Cerebellar cortex (tissue), 1 donor: ENCODE measurements at places on chromosomes 6 and 20.

- DNase-seq: no peak
Measured at GRCh38 chr6:56890683-56891429, 64.1 kb upstream of the BEND6 start.

DNA sequence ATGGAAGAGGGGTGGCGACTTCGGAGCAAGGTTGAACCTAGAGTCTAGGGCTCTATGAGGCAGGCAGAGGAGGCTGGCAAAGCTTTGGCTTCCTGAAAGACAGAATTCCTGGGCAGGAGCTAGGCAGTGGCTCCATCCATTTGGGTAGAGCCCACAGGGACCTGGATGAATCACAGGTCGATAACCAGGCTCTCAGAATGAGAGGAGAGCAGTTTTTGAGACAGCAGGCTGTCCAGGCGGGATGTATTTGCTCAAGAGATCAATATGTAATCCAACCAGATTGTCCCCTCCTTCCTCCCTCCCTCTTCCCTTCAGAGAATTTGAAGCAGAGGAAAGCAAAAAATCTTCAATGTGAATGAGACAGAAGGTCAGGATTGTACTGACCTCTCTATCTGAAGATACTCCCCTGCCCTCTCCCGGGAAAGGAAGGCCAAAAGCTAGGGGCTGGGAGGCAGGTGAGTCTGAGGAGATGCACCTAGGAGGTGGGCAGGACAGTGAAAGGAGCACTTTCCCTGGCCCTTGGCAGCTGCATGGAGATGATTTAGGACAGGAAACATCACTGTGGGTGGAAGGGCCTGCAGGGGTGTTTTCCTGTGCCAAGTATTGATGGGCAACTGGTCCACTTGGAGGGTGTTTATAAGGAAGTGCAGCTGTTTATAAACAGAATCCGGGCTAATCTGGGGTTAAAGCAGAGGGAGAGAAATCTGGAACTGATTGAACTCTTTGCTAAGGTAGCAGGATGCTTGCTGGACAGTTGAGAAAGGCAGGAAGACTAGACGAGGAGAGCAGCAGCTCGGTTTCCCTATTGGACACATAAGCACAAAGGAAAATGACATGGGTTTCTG is 212.4 kb upstream of the LRFN2 start:
- no peak for DNase-seq

DNA sequence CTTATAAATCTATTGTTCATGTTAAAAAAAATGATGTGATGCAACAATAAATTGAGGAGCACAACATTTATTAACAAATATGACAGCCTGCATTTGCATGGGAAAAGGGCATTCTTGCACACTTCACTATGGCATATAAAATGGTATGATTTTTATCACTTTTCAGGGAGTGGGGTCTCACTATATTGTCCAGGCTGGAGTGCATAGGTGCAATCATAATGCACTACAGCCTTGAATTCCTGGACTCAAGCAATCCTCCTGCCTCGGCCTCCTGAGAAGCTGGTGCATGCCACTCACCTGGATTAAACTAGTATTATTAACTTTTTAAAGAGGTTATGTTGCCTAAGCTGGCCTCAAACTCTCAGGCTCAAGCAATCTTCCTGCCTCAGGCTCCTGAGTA is 11.4 kb downstream of the NUP43 start:
- DNase-seq: no peak

GRCh38 chr6:92376691-92377090 is 1042.7 kb downstream of the EPHA7 start:
- peak; percentile 14 for DNase-seq

DNA sequence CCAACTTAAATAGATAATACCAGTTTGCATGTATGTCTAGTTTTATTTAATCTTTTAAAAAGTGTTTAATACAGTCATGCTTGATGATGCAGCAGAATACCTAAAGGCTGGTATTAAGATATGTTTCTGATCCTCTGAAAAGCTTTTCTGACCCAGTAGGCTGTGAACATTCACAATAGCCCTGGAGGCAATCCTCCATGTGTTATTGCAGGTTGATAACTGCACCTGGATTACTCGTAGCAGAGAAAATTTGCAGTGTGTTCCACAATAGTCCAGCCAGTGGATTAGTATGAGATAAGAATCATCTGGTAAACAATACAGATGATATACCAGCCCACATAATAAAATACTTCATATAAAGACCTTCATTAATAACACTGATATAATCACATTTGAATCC is 178.9 kb upstream of the RNF217 start:
- DNase-seq: no peak

DNA sequence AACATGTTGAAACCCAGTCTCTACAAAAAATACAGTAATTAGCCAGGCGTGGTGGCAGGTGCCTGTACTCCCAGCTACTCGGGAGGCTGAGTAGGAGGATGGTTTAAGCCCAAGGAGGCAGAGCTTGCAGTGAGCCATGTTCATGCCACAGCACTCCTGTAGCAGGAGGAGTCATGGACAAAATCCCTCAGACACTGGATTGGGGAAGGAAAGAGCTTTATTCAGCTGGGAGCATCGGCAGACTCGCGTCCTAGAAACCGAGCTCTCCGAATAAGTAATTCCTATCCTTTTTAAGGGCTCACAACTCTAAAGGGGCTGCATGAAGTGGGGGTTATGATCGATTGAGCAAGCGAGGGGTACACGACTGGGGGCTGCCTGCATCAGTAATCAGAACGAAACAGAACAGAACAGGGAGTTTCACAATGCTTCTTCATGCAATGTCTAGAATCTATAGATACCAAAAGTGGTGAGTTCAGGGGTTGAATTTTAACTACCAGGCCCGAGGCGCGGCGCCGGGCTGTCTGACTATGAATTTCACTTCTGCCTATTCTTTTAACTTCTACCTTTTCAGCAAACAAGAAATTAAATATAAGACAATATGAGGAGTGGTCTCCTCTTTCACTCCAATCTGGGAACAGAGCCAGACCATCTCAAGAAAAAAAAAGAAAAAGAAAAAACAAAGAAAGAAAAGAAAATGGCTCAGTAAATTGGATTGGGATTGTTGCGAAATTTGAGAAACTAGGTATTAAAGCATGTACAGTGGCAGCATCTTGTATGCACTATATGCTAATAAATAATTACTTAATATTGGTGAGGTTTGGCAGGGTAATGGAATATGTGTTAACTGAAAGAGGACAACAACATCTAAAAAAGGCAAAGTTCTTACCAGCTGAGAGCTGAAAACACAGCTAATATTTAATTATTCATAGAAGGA is 23.6 kb downstream of the HMGN4 start:
- no peak for DNase-seq

GRCh38 chr20:33209789-33210188 is 7.4 kb upstream of the BPIFA3 start:
- peak; percentile 22 for DNase-seq

DNA sequence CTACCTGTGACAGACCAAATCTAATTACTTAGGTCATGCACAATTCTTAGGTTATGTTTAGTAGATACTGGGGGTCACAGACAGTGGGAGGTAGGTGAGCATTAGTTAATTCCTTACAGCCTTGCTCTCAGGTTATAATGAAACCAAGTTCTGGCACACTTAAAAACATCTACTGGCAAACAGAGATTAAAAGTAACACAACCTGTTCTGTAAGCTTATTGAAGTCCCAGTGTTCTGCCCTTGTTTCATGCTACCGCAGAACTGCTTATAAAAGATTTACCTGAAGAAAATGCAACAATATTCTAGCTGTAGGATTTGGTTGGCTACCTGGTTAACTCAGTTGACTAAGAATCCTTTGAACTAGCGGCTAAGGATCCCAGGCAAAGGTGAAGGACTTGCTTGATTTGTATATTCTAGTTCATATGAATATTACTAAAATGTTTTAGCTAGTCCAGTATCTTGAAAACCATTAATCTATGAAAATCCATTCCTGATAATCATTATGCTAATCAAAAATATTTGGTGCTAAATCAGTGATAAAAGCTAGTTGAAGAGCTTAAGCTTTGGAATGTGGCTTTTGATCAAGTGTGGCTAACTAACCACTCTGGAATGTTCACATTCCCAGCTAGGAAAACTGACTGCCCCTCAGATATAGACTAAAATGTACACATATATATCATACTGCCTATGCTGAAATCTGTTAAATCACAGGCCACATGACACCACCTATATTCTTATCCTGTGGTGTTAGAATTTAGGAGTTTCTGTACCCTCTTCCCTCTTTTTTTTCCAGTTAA is 7.2 kb downstream of the PEX3 start:
- DNase-seq: no peak

DNA sequence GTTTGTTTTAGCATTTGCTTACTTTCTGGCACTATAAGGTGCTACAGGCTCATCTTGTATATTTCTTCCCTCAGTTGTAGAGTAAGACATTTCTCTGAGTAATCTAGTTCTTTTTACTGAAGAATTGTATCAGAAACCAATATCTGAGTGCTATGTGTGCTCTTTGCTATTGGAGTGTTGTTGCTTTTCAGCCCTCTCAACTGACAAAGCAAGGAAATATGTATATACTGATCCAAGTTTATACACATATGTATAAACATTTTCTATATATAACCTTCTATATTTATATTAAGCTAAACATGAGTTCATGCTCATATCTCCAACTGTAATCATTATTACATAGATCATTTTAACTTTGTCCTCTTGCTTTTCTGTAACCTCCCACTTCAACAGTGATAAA is 405.7 kb downstream of the RFPL4B start:
- DNase-seq: no peak

GRCh38 chr6:63636518-63637021 is 968 bp downstream of the PHF3 start:
- DNase-seq: peak; percentile 62

DNA sequence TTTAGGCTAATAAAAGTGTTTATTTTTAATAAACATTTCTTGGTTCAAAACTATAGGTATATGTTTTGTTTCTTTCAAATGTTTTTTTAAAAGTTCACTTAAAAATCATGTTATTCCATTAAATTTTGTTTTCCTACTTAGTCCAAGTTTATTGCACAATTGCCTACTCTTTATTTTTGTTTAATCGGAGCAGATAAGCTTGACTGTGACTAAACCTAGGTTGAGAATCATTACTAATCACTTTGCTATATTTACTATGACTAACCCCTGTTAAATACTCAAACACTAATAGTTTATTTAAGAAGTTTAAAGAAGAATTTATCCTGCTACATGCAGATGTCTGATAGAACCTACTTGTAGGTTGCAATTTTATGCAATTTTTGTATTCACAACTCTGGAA is 18.8 kb downstream of the MAP3K4 start:
- DNase-seq: no peak

DNA sequence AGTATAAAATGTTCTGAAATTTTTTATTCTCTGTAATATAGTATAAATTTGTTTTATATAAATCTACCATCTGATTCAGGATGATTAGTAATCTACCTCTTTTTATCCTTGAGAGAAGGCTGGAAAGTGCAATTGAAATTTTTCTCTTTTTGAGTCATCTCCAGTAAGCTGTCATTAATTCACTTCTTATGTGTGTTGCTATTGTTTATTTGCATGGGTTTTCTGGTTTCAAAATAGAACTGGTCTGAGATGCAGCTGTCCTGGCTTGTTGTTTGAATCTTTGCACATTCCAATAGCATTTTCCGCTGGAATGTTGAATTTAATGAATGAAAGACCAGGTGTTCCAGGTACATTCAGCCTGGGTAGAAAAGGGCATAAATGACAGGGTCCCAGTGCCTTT is 24.3 kb upstream of the TAB2 start:
- no peak for DNase-seq

- peak; percentile 21 for DNase-seq
Measured at GRCh38 chr6:115896538-115897129, 164.1 kb downstream of the FRK start.

DNA sequence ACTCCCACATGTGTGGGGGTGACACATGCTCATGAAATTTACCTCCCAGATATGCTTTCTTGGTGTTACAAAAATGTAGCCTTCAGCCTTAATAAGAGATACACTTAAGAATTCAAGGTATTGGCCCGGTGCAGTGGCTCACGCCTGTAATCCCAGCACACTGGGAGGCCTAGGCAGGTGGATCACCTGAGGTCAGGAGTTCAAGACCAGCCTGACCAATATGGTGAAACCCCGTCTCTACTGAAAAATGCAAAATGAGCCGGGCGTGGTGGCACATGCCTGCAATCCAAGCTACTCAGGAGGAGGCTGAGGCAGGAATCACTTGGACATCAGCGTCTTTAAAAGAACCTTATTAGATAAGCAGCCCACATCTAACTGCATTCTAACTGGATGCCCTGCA is 614.3 kb upstream of the CDH4 start:
- no peak for DNase-seq

- DNase-seq: no peak
Measured at GRCh38 chr20:32780749-32781655, 18.8 kb downstream of the DNMT3B start.

DNA sequence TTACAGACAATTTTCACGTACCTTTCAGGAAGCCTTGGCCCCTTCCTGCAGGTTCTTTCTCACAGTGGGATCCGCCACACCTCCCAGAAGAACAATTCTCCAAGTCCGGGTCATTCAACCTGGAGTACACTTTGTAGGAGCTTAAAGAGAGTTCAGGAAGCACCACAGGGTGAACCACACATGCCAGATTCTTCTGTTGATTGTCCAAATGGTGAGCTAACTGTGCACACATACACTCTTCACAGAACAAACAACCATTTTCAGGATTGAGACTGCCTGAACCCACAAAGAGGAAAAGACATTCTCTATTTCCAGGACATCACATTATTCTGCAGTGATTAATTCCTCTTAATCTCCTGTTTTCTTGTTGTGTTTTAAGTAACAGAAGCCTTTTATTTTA is 51.0 kb downstream of the SCGN start:
- DNase-seq: no peak

DNA sequence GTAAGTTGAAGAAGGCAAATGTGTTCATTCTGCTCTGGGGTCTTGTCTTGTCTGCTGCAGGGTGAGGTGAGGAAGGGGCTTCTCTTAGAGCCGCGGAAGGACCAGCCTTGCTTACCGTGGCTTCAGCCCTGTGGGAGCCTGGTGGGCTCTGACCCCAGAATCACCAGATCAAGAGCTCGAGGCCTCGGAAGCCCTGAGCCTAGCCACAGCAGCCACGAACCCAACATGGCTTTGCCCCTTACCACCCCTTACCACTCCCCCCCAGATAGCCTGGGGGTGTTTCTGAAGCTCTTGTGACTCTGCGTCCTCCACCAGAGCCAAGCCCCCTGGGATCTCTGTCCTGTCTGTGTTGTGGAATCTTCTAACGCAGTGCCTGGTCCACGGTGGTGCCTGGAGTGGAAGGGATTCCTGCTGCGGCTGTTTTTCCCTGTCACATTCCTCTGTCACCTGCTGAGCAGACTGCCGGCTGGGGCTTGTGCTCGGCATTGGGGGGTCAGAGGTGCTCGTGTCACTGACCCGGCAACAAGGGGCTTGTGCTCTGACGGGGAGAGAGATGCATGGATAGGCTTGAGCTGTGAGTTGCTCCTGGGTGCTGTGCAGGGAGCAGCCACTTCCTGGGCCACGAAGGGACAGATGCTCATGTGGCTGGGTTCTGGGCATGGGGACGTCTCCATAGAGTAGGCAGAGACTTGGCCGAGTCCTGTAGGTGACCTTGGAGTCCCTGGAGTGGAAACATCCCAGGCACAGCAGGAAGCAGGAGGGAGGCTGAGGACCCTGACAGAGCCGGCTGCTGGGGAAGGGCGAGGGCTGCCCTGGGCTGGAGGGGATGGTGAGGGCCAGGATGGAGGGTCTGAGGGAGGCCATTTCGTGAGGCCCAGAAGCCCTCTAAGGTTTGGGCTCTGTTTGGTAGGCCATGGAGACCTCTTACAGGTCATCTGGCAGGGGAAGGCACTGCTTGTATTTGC is 316.0 kb downstream of the QKI start:
- no peak for DNase-seq
